ENCODE measurements at places on chromosomes 4 and X. TPM values are rescaled to one million over a fixed set of nuclear protein-coding genes. Genes with fewer than 3 reads are reported as not detected.

- no peaks in the 10 kb centered on the region for H3K27me3 ChIP-seq
- H3K36me3 ChIP-seq: no peaks in the 10 kb centered on the region
- H3K4me1 ChIP-seq: no peaks in the 10 kb centered on the region
- no peak overlapping the region for H3K4me3 ChIP-seq
Measured at GRCh38 chr4:16772366-16772850, 126.0 kb downstream of the LDB2 start.

CXorf65 gene
- 2.8 TPM for total RNA-seq

USP51 gene
- total RNA-seq: 13.3 TPM

DNA sequence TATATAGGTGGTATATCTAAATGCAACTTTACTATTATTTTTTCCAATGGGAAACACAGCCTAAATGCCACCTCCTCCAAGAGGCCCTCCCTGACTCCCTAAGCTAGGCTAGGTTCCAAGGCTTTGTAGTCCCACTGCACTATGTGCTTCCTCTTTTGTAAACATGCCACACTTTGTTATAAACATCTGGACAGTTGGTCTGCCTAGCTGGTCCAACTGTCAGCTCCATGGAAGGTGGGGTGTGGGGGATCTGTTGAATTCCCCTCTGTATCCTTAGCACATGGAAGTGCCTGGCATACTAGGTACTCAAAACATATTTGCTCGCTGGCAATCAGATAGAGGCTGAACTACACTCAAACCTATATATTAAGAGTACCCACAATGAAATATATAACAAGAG is 63.4 kb downstream of the SLC9A7 start:
- H3K4me3 ChIP-seq: no peak overlapping the region
- H3K4me1 ChIP-seq: no peaks in the 10 kb centered on the region
- DNase-seq: no peak
- H3K36me3 ChIP-seq: no peaks in the 10 kb centered on the region

TKTL2 gene
- 45.9 TPM for total RNA-seq

DNA sequence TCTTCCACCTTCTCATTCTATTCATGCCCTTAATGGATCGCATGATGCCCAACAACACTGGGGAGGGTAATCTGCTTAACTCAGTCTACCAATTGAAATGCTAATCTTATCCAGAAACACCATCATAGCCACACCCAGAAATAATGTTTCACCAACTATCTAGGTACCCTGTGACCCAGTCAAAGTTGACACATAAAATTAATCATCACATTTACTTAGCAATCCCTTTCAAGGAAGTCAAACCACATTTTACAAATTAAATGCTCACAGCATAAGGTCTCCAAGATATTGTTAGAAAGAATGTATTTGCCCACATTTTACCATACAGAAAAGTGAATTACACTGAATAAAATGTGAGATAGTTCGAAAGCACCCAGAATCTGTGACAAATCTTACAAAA is 92.5 kb downstream of the PRSS12 start:
- H3K4me1 ChIP-seq: no peaks in the 10 kb centered on the region
- no peaks in the 10 kb centered on the region for H3K36me3 ChIP-seq
- DNase-seq: no peak
- H3K4me3 ChIP-seq: no peak overlapping the region
- H3K27me3 ChIP-seq: no peaks in the 10 kb centered on the region

DNA sequence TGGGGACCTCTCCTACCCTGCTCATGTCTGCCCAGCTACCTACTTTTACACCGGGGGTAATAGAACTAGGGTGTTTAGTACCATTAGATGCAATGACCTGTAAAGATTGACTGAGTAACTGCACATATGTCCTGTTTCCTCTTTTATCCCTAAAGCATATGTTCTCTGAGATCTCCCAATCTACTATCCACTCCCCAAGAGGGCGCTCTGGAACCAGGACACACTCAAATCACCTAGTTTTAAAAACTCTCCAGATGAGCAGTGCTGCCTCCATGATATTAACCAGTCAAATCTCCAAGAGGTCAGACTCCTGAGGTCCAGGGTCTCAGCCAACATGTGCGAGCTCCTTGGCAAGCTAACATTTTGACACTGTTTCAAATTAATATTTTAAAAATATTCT is 87.0 kb upstream of the TSPAN5 start:
- no peaks in the 10 kb centered on the region for H3K36me3 ChIP-seq
- H3K27me3 ChIP-seq: no peaks in the 10 kb centered on the region
- H3K4me3 ChIP-seq: no peak overlapping the region
- no peak overlapping the region for H3K27ac ChIP-seq

DNA sequence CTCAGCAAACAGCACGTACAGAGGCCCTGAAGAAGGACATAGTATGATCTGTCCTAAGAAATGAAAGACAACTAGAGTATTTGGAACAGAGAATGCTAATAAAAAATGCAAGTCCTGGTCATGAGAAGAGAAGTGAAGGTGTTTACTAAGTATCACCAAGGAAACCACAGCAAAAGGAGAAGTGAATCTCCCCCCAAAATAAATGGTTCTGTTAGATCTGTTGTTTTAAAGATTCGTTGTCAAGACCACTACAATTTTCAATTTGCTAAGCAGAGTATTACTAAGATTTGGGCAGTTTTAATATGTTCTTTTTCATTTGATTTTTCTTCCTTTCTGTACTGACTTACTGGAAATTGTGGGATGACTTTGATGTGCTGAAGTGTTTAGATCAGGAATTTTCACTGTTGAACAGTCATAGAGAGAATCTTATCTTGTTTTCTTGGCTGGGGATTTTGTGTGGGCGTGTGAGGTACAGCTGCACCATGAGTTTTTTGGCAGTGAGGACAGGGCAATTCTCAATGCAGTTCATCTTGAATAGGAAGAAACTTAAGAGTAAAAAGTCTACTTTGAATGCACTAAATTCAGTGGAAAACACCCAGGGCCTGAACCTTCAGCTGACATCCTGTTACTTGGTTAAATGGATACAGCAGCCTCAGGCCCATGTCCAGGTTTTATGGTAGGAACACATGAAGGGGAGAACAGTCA is 132.2 kb downstream of the STIM2 start:
- peak; percentile 74 for DNase-seq
- no peak overlapping the region for H3K4me3 ChIP-seq
- peak overlapping the region; percentile 6 for H3K27ac ChIP-seq
- peaks cover 18% of the 10 kb centered on the region for H3K4me1 ChIP-seq
- no peaks in the 10 kb centered on the region for H3K36me3 ChIP-seq
- no peaks in the 10 kb centered on the region for H3K27me3 ChIP-seq

DMRTC1 gene
- not detected for total RNA-seq

GRCh38 chr4:74258963-74259362 is 49.3 kb upstream of the EPGN start:
- no peak overlapping the region for H3K4me3 ChIP-seq
- no peak overlapping the region for H3K27ac ChIP-seq
- H3K4me1 ChIP-seq: peaks cover 4% of the 10 kb centered on the region
- DNase-seq: peak; percentile 78

MAGEC2 gene
- 52.8 TPM for total RNA-seq

DNA sequence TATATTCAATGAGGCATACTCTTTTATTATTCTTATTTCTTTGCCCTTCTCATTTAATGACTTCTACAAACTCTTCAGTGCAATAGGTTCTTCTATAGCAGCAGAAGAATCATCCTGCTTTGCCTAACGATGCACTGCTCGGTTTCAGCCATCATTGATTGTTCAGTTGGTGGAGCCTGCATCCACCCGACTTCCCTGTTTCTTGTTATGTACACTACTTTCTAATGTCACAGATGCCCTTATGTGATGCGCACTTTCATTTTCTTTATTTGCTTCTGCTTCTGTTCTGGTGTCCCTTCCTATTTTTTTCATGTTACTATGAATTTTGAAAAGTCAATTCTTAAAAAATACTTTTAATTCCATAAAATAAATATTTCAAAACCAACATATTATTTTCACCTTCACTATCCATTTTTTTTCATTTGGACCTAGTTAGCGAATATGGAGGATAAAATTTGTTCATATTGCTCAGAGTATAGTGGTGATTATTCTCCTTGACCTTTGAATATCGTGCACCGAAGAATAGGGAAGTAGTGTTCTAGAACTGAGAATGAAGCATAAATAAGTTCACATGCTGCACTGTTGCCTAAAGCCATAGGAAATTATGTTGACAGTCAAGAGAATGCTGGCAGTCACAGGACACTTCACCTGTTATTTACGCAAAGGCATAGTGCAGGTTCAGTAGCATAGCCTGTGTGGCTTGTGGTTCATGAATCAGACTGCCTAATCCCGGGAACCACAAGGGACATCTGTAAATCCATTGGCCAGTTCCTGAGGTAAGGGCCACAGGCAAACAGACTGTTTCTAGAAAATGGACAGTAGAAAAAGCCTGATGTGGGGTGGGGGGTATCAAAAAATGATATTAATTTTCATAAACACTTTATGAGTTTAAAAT is 21.3 kb upstream of the SFRP2 start:
- DNase-seq: no peak
- H3K4me1 ChIP-seq: no peaks in the 10 kb centered on the region
- no peak overlapping the region for H3K4me3 ChIP-seq
- no peaks in the 10 kb centered on the region for H3K27me3 ChIP-seq
- H3K27ac ChIP-seq: no peak overlapping the region
- no peaks in the 10 kb centered on the region for H3K36me3 ChIP-seq

EVC gene
- total RNA-seq: 33.4 TPM

EPHA5 gene
- 1.4 TPM for total RNA-seq

GRCh38 chr4:1351854-1352566 is 5.0 kb downstream of the UVSSA start:
- no peaks in the 10 kb centered on the region for H3K36me3 ChIP-seq
- no peaks in the 10 kb centered on the region for H3K27me3 ChIP-seq
- no peak overlapping the region for H3K4me3 ChIP-seq
- H3K4me1 ChIP-seq: peaks cover 24% of the 10 kb centered on the region

DNA sequence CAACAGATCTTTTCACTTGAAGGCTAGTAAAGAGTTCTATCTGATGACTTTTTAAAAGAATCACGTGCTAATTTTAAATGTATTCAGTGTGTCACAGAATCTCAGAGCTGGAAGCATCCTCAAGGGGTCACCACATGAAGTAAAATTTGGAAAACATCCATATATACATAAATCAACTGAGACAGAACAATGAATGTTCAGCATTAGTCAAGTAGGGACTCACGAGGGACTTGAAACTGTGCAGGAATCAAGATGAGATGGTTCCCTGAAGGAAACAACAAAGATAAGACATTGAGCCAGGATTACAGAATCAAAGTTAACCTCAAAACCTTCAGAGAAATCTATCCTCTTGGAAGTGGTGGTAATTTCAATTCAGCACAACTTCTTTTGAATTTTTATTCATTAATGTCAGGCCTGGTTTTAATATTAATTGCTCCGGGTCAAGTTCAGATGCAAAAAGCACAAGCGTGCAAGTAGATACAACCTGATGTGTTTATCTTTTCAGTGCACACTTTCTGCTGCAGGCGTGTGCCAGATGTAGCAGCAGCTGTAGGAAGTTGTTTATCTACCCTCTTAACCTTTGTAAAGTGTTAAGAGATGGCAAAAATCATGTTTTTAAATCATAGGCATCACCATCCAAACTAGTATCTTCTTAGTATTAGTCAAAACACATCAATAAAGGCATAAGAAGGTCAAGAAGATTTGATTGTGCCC is 87.7 kb upstream of the SRD5A3 start:
- H3K4me3 ChIP-seq: no peak overlapping the region
- no peaks in the 10 kb centered on the region for H3K4me1 ChIP-seq
- no peaks in the 10 kb centered on the region for H3K36me3 ChIP-seq
- no peak overlapping the region for H3K27ac ChIP-seq
- DNase-seq: no peak

GRCh38 chr4:129063640-129064039 is 29.7 kb downstream of the SCLT1 start:
- no peaks in the 10 kb centered on the region for H3K4me1 ChIP-seq
- H3K27ac ChIP-seq: no peak overlapping the region
- no peaks in the 10 kb centered on the region for H3K36me3 ChIP-seq
- no peaks in the 10 kb centered on the region for H3K27me3 ChIP-seq

DNA sequence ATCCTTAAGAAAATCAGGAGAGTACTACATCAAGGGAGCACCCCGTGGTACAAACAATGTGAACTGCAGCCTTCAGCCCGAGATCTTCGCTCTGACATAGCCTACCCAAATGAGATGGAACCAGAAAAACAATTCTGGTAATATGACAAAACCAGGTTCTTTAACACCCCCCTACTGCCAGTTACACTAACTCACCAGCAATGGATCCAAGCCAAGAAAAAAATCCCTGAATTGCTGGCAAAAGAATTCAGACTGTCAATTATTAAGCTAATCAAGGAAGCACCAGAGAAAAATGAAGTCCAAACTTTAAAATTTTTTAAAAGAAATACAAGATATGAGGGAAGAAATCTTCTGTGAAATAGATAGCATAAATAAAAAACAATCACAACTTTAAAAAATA is 101.7 kb upstream of the KLF8 start:
- no peaks in the 10 kb centered on the region for H3K36me3 ChIP-seq
- no peak overlapping the region for H3K4me3 ChIP-seq
- H3K4me1 ChIP-seq: no peaks in the 10 kb centered on the region
- no peaks in the 10 kb centered on the region for H3K27me3 ChIP-seq

SSX3 gene
- 12.8 TPM for total RNA-seq

DNA sequence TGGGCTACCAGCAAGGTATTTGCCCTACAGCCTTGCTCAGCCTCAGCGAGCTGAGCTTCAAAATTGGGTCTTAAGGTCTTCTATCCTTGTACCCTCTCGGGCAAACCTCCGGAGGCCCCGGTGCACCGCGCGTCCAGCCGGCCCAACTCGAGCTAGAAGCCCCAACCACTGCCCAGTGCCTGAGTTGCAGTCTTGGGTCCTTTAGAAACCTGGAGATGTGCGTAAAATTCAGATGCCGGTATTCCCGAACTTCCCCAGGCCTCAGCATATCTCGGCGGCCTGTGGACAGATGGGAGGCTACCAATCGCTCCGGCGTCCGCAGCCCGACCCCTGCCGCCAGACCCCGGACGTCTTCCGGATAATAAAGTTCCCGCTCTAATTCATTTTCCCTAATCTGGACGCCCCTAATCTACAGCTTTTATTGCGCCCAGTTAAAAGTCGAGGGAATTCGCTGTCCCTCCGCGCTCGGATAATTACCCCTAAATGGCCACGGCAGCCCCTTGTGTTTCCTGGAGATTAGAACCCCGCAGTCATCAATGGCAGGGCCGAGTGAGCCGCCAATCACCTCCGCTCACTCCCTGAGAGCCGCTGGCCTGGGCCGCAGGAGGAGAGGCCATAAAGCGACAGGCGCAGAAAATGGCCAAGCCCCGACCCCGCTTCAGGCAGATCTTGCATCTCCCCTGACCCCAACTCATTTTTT is 1.5 kb upstream of the MSX1 start:
- H3K27me3 ChIP-seq: peaks cover 14% of the 10 kb centered on the region
- no peak for DNase-seq
- H3K4me1 ChIP-seq: peaks cover 25% of the 10 kb centered on the region
- H3K36me3 ChIP-seq: no peaks in the 10 kb centered on the region
- H3K4me3 ChIP-seq: no peak overlapping the region
- no peak overlapping the region for H3K27ac ChIP-seq

GRCh38 chr4:180827232-180828009 is 1415.8 kb upstream of the TENM3 start:
- DNase-seq: peak; percentile 47
- no peaks in the 10 kb centered on the region for H3K27me3 ChIP-seq
- no peaks in the 10 kb centered on the region for H3K4me1 ChIP-seq

ZMAT1 gene
- total RNA-seq: 17.7 TPM

GRCh38 chrX:47751670-47752069 is 85.0 kb upstream of the ZNF81 start:
- H3K36me3 ChIP-seq: no peaks in the 10 kb centered on the region
- H3K27ac ChIP-seq: no peak overlapping the region
- H3K4me1 ChIP-seq: peaks cover 18% of the 10 kb centered on the region
- no peak overlapping the region for H3K4me3 ChIP-seq
- H3K27me3 ChIP-seq: no peaks in the 10 kb centered on the region
- DNase-seq: peak; percentile 64

FAM149A gene
- 11.3 TPM for total RNA-seq

- H3K27ac ChIP-seq: no peak overlapping the region
- H3K4me1 ChIP-seq: peaks cover 5% of the 10 kb centered on the region
- H3K36me3 ChIP-seq: no peaks in the 10 kb centered on the region
- DNase-seq: no peak
- no peak overlapping the region for H3K4me3 ChIP-seq
Measured at GRCh38 chr4:13856387-13856786, 228.9 kb upstream of the BOD1L1 start.

GPRASP1 gene
- total RNA-seq: 16.1 TPM
